ENCODE measurements at places on chromosomes 3 and 15. TPM values are rescaled to one million over a fixed set of nuclear protein-coding genes. Genes with fewer than 3 reads are reported as not detected.

DNA sequence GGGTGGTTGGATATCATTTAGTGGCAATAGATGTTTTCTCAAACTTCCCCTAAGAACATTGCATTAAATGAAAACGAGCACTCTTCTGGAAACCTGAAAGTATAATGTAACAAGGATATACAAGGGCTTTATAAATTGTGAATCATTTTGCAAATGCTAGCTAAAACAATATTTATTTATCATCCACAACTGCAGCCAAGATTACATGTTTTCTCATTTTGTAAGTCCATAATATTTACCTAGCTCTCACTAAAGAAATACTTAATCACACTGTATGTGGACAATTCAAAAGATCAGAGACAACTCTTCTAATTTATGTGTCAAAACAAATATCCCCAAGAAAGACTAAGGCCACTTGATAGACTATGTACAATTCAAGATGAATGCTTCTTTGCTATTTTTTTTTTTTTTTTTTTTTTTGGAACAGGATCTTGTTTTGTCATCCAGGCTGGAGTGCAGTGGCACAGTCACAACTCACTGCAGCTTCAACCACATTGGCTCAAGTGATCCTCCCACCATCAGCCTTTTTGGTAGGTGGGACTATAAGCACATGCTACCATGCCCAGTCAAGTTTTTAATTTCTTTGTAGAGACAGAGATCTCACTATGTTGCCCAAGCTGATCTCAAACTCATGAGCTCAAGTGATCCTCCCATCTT is 427.7 kb upstream of the THBS1 start:
- H3K27me3 ChIP-seq = peaks cover 11% of the 10 kb centered on the region
- no peak overlapping the region for H3K27ac ChIP-seq
- H3K4me3 ChIP-seq = no peak overlapping the region
- no peaks in the 10 kb centered on the region for H3K4me1 ChIP-seq
- no peak for DNase-seq
- no peaks in the 10 kb centered on the region for H3K36me3 ChIP-seq

- no peaks in the 10 kb centered on the region for H3K4me1 ChIP-seq
- no peak overlapping the region for H3K27ac ChIP-seq
- H3K27me3 ChIP-seq = no peaks in the 10 kb centered on the region
- no peaks in the 10 kb centered on the region for H3K36me3 ChIP-seq
These were observed 218.2 kb downstream of the STXBP5L start for GRCh38 chr3:121126033-121126706.

DNA sequence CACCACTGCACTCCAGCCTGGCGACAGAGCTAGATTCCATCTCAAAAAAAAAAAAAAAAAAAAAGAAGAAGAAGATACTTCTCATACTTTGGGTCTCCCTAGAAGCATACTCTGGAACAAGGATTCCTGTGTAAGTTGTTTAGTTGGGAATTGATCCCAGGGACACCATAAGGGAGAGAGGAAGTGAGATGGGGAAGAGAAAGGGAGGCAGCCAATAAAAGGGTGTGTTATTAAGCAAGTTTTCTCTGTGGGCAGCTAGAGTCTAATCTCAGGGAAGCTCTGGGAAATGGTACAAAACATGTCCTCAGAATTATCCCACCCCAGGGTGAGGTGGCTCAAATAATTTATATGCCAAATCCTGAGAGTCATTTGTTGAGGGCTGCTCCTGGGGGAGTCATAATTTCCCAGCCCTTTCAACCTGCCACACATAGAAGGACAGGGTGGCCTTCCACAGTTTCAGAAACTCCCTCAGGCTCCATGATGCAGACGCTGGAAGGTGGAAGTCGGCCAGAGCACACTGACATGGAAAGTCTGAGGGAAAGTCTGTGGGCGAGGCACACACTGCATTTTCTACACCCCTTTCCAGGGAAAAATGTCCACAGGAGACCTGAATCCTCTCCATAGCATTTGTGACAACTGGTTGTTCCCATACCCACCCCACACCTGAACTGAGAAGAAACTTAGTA is 86.4 kb upstream of the SLC4A7 start:
- H3K36me3 ChIP-seq = no peaks in the 10 kb centered on the region
- DNase-seq = no peak
- H3K27ac ChIP-seq = no peak overlapping the region
- no peak overlapping the region for H3K4me3 ChIP-seq
- H3K27me3 ChIP-seq = no peaks in the 10 kb centered on the region
- H3K4me1 ChIP-seq = no peaks in the 10 kb centered on the region

- no peaks in the 10 kb centered on the region for H3K27me3 ChIP-seq
- no peak overlapping the region for H3K27ac ChIP-seq
- no peak for DNase-seq
- peaks cover 72% of the 10 kb centered on the region for H3K4me1 ChIP-seq
- H3K36me3 ChIP-seq = no peaks in the 10 kb centered on the region
These were observed 269.7 kb downstream of the FOXP1 start for GRCh38 chr3:71313844-71314243.

- H3K27me3 ChIP-seq = peaks cover 69% of the 10 kb centered on the region
- H3K36me3 ChIP-seq = peaks cover 9% of the 10 kb centered on the region
- peaks cover 22% of the 10 kb centered on the region for H3K4me1 ChIP-seq
- DNase-seq = no peak
- peak overlapping the region; percentile 78 for H3K4me3 ChIP-seq
These were observed 4.2 kb downstream of the OCA2 start for GRCh38 chr15:28094732-28095521.

GRCh38 chr3:188950832-188951489 is 220.8 kb upstream of the TPRG1 start:
- H3K4me1 ChIP-seq = peaks cover 42% of the 10 kb centered on the region
- no peaks in the 10 kb centered on the region for H3K36me3 ChIP-seq
- peak overlapping the region; percentile 76 for H3K27ac ChIP-seq
- peaks cover 10% of the 10 kb centered on the region for H3K27me3 ChIP-seq
- no peak overlapping the region for H3K4me3 ChIP-seq

GRCh38 chr15:62456011-62456920 is 291.2 kb upstream of the C2CD4B start:
- H3K27me3 ChIP-seq = no peaks in the 10 kb centered on the region
- DNase-seq = no peak
- H3K4me1 ChIP-seq = no peaks in the 10 kb centered on the region
- H3K4me3 ChIP-seq = no peak overlapping the region
- no peak overlapping the region for H3K27ac ChIP-seq
- H3K36me3 ChIP-seq = no peaks in the 10 kb centered on the region

DNA sequence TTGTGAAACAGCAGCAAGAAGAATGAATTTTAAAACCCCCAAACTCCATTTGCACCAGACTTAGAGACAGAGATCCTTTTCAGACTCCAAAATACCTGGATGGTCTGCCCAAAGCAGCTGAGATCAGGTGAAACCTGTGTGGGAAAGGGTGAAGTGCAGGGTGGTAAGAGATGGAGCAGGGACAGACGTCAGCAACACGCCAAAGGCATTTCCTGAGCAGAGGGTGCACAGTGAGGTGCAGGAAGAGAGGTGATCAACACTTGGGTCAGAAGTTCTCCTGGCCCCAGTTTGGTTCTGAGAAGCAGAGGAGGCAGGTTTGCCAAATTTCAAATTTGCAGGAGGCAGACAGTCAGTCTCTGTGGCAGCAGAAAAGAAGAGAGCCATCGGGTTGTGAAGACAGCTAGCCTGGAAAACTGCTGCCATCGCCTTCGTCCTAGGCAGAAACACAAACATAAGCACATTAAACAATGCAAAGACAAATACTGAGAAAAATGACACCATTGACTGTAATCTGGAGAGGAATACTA is 9.8 kb downstream of the CCR4 start:
- peak; percentile 59 for DNase-seq
- peak overlapping the region; percentile 75 for H3K27ac ChIP-seq
- H3K4me3 ChIP-seq = no peak overlapping the region
- peaks cover 61% of the 10 kb centered on the region for H3K4me1 ChIP-seq

GRCh38 chr3:122458992-122459391 is 43.1 kb upstream of the WDR5B start:
- H3K27me3 ChIP-seq = no peaks in the 10 kb centered on the region
- H3K4me1 ChIP-seq = peaks cover 8% of the 10 kb centered on the region
- no peak for DNase-seq
- H3K4me3 ChIP-seq = no peak overlapping the region
- H3K36me3 ChIP-seq = peaks cover 35% of the 10 kb centered on the region

GRCh38 chr3:43970920-43971319 is 270.8 kb upstream of the TOPAZ1 start:
- peaks cover 16% of the 10 kb centered on the region for H3K27me3 ChIP-seq
- no peak overlapping the region for H3K4me3 ChIP-seq
- no peaks in the 10 kb centered on the region for H3K36me3 ChIP-seq
- DNase-seq = no peak
- no peaks in the 10 kb centered on the region for H3K4me1 ChIP-seq
- H3K27ac ChIP-seq = no peak overlapping the region

DNA sequence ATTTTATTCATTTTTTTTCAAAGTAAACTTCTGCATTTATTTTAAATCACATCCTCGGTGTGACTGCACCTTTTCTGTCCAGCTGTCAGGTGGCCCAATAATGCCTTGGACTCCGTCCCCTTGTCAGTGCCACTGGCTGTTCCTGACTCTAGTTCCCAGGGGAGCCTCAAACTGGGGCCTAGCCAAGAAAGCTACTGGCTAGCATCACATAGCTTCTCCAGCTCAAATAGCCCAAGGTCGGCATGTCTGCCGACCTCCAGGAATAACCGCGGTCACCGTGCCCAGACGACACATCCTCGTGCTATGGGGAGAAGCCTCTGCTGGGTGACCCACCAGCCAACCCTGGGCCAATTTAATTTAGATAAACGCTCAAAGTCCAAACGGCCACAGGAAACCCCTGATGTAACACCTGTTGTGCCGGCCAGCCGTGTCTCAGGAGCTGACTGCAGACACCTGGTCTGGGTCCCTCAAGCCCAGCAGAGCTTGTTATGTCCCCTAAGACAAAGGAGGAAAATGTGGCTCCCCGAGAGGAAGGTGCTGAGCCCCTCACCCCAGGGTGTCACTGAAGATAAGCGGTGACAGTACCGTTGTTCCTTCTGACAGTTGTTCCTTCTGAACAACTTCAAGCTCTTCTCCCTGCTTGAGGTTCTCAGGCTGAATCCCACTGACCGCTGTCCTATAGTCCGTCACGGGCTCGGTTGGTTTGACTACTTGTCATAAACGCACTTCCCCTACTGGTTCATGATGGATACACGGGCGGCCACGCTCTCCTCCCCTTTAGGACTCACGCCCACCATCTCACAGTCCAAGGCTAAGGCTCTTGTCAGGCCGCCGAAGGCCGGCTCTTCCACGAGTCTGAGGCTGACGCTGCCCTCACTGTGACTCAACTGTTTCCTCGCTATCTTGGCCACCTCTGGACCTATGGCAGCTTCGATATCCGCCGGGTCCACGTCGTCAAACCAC is 126.2 kb downstream of the KLF13 start:
- no peak overlapping the region for H3K4me3 ChIP-seq
- no peak overlapping the region for H3K27ac ChIP-seq
- peaks cover 15% of the 10 kb centered on the region for H3K4me1 ChIP-seq
- DNase-seq = no peak

DNA sequence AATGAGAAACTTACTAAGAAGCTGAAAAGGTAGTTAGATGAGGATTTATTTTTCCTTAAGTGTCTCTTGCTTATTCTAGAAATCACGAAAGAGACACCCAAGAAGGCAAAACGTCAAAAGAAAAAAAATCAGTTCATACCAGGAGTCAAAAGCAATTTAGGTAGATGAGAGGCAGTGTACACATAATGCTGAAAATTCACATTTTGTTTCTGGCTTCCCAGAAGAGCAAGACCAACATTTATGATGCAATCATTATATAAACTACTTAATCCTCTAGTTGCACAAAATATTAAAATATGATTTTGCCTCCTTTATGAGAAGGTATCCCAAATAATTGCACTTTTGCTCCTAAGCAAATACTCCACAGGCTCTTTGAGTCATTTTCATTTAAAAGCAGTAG is 228.0 kb downstream of the FMN1 start:
- no peak for DNase-seq
- peaks cover 7% of the 10 kb centered on the region for H3K27me3 ChIP-seq
- no peak overlapping the region for H3K27ac ChIP-seq

- peaks cover 41% of the 10 kb centered on the region for H3K36me3 ChIP-seq
- DNase-seq = no peak
- no peaks in the 10 kb centered on the region for H3K27me3 ChIP-seq
- H3K4me3 ChIP-seq = peak overlapping the region; percentile 86
These were observed 2.8 kb downstream of the EIF4G1 start for GRCh38 chr3:184317201-184317600.

DNA sequence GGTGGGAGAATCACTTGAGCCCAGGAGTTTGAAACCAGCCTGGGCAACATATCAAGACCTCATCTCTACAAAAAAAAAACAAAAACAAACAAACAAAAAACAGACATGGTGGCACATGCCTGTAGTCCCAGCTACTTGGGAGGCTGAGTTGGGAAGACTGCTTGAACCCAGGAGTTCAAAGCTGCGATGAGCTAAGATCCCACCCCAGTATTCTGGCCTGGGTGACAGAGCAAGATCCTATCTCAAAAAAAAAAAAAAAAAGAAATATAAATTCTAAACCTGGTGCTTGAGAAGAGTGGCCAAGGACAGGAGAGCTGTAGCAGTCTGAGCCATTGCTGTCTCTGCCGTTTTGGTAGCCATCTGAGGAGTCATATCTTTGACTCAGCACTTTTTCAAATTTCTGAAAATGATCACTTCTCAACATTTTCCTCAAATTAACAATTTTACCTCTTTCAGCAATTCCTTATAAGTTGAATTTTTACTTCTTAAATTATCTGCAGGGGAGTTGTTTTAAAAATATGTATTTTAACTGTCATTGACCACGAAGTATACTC is 3.6 kb upstream of the DENND4A start:
- H3K4me3 ChIP-seq = no peak overlapping the region
- H3K36me3 ChIP-seq = no peaks in the 10 kb centered on the region
- no peak overlapping the region for H3K27ac ChIP-seq
- no peaks in the 10 kb centered on the region for H3K27me3 ChIP-seq
- H3K4me1 ChIP-seq = peaks cover 43% of the 10 kb centered on the region

GRCh38 chr3:194070220-194070633 is 65.7 kb upstream of the HES1 start:
- H3K4me1 ChIP-seq = peaks cover 22% of the 10 kb centered on the region
- no peaks in the 10 kb centered on the region for H3K36me3 ChIP-seq
- peak overlapping the region; percentile 57 for H3K4me3 ChIP-seq
- H3K27ac ChIP-seq = no peak overlapping the region

Gene RETNLB
- not detected for total RNA-seq

Gene GRM7
- not detected for total RNA-seq

Gene HACD2
- total RNA-seq = 25.9 TPM

Gene CFAP161
- not detected for total RNA-seq

Gene GP9
- total RNA-seq = not detected

Gene NR1D2
- total RNA-seq = 7.0 TPM

Gene CASR
- not detected for total RNA-seq

Gene KCNMB3
- 0.29 TPM for total RNA-seq

Gene SKOR1
- 0.15 TPM for total RNA-seq

Gene PLOD2
- total RNA-seq = 0.45 TPM

Gene NR2E3
- not detected for total RNA-seq

Gene SLC22A14
- not detected for total RNA-seq

Gene CKMT1A
- total RNA-seq = 0.35 TPM

Gene CCNDBP1
- total RNA-seq = 54.6 TPM

Gene DUOXA2
- not detected for total RNA-seq

Gene MUC20
- total RNA-seq = 0.84 TPM

Gene PDIA5
- total RNA-seq = 21.2 TPM
